A549 treated with GW870086 at 1 μM for 4 hours (cell line): ENCODE measurements at places on chromosomes 4 and X. TPM values are rescaled to one million over a fixed set of nuclear protein-coding genes. Genes with fewer than 3 reads are reported as not detected.

The EDA gene
- total RNA-seq = 0.40 to 0.62 TPM (median 0.41 TPM) in 5 replicates

The FGFR3 gene
- 1.2 to 3.1 TPM (median 2.8 TPM) in 5 replicates for total RNA-seq

The FAAH2 gene
- total RNA-seq = 0.07 to 0.12 TPM (median 0.10 TPM) in 3 of 5 replicates, not detected in the others

The CXCL13 gene
- total RNA-seq = not detected in 5 replicates

The MAB21L2 gene
- not detected in 5 replicates for total RNA-seq

The CEP44 gene
- 4.0 to 6.1 TPM (median 5.0 TPM) in 5 replicates for total RNA-seq

The SH2D1A gene
- total RNA-seq = not detected in 5 replicates
